NCI-H774 (cell line): ENCODE measurements at places on chromosomes 1 and 21.
A peak's percentile ranks its signal among the peaks of the same experiment; 100 is the strongest.

DNA sequence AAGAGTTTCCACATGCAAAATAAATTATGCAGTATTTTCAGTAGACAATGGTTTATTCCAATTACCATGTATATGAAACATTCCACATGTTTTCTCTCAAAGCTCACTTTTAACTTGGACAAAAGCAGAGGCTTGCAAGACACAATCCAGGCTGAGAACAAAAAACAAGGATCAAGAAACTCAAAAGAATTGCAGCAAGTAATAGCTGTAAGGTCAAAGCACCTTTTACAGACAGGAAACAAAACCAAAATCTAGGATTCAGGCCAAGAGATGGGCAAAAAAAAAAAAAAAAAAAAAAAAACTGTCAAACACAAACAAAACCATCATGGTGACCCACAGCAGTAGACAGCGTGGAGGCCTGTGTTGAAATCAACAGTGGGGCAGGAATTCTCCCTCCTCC, 9.3 kb downstream of the RGS1 start:
- DNase-seq, result no peak

GRCh38 chr1:247561711-247562110, 12.8 kb downstream of the GCSAML start:
- no peak for DNase-seq

DNA sequence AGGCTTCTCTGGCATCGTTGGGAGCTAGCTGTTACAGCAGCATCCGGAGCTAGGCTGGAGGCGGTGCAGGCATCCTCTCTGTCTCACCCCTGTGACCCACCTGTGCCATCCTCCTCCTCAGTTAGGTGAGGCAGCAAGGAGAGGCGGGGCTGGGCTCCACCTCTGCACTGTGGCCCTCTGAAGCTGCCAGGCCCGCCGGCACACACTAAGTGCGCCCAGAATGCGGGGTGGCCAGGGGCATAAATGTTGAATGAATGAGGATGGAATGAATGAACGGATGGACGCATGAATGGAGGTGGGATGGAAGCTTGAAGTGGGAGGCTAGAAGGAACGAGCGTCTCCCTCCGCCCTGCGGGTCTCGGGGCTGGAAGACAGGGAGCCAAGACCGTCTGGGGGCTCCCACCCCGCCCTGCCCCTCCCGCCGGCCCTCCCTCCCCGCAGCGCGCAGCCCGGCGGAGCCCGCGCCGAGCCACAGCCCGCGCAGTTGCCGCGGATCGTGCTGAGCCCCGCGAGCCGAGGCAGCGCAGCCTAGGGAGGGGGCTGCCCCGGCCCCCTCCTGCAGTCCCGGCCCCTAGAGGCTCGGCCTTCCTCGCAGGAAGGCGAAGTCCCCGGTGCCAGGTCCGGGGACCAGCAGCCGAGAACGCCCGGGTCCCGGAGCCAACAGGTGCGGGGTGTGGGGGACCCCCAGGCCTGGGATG, at the start of gene HCRTR1:
Gene HCRTR1 (plus strand): TSS at position 472 of the 698 bp plus-strand sequence. CDS start 1,504 bp downstream, outside the sequence.
- DNase-seq, result no peak

- no peak for DNase-seq
These were observed 2.3 kb downstream of the LYPLA2 start for GRCh38 chr1:23793018-23793781.

DNA sequence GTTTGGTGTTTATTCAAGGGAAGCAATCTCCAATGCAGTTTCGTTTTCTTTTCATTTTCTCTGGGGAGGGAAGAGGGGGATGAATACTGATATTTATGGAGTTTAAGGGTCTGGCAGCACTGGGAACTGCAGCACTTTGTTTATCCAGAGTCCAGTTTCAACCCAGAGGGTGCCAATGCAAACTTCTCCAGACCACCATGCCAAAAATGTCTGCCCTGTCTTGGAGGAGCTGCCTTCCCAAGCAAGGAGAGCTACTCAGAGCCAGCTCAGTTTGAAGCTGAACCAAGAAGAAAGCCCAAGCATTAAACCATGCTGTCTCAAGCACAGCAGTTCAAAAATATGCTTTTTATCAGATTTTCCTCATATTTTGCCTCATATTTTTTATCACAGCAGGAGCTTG, 589.7 kb downstream of the LMO4 start:
- DNase-seq, result no peak

- DNase-seq, result peak; percentile 66
These were observed 7.0 kb upstream of the KCNC4 start for GRCh38 chr1:110203021-110203661.

- DNase-seq, result no peak
These were observed 33.4 kb downstream of the PTGER3 start for GRCh38 chr1:71014178-71014579.

GRCh38 chr1:3834701-3835100, 22.3 kb downstream of the CEP104 start:
- DNase-seq, result no peak

GRCh38 chr1:25110485-25110884, 121.8 kb downstream of the SYF2 start:
- DNase-seq, result no peak

DNA sequence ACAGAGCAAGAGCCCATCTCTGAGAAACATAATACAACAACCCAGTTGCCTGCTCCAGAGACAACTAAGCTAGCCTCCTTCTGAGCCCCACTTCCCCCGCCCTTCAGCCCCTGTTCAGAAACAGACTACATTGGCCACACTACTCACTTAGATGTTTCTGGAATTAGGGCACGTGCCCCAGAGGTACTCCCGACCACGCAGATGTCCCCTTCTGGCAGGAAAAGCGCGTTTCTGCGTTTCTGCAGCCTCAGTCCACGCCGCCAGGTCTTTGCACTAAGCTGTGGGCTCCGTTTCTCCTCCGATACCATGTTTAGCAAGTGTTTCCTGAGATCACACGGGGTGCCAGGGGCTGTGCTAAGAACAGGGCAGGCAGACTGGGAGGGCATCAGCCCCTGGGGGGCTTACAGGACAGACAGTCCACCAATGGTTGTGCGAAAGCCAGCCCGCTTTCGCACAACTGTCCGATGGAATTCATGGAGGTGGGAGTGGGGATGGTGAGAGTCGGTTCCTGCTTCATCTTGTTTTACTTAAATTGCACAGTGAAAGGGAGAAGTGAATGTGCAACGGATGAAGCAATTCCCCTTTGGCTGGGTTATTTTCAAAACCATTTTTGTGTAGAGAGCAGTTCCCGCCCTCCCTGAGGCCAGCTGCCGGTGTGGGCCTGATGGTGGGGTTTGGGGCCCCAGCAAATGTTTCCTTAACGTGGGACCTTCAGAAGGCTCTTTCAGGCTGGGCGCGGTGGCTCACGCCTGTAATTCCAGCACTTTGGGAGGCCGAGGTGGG, 2.7 kb downstream of the PIK3CD start:
- DNase-seq, result no peak

- DNase-seq, result no peak
These were observed 181.9 kb upstream of the B3GALT2 start for GRCh38 chr1:193368302-193368701.

- no peak for DNase-seq
These were observed 26.4 kb upstream of the CNTN2 start for GRCh38 chr1:205016584-205016983.

DNA sequence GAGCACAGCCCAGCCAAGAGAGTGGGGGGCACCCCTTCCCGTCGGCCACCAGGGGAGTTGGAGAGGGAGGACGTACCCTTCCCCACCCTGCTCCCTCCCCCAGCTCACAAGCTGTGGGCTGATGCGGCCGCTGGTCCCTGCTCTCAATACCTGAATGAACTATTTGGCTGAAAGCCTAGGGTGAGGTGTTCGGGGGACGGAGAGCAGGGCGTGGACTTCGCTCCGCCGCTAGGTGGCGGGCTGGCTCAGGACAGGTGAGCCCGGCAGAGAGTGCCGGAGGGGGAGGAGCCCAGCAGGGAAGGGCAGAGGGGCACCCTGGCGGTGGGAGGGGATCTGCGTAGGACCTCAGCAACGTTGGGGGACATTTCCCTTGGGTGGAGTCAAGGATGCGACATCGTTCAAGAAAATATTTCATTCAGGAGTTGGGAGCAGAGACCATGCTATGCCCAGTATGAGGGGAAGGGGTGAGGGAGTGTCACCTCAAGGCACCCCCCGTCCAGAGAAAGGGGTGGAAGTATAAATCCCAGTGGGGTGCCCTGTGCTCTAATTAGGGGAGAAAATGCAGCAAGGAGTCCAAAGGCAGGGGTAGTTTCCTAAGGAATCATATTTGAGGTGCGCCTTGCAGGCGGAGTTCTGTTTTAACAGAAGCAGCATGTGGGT, 12.0 kb upstream of the RHBG start:
- peak; percentile 86 for DNase-seq

- DNase-seq, result no peak
These were observed 17.8 kb upstream of the SERTAD4 start for GRCh38 chr1:210214573-210215409.
